Osteoblast (primary cell): ENCODE measurements at places on chromosomes 2 and 18.

DNA sequence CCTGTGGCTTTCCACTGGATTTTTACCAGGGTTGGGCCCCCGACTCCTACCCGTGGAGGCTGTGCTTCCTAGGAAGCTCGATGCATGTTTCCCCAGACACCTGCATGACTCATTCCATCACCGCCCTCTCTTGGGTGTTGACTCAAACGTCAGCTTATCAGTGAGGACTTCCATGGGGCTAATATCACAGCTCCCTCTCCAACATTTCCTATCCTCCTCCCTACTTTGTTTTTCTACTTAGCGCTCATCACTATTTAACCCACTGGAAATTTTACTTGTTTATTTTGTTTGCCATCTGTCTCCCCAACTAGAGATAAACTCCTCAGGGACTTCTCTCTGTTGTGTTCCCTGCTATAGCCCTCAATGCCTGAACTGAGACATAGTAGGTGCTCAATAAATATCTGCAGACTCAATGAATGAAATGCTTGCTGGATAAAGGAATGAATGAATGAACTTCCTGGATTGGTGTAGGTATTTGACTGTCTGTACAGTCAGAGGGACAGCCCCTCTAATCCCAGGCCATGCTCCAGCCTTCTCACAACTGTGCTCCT is 89.7 kb upstream of the MSH2 start:
- DNase-seq: no peak

DNA sequence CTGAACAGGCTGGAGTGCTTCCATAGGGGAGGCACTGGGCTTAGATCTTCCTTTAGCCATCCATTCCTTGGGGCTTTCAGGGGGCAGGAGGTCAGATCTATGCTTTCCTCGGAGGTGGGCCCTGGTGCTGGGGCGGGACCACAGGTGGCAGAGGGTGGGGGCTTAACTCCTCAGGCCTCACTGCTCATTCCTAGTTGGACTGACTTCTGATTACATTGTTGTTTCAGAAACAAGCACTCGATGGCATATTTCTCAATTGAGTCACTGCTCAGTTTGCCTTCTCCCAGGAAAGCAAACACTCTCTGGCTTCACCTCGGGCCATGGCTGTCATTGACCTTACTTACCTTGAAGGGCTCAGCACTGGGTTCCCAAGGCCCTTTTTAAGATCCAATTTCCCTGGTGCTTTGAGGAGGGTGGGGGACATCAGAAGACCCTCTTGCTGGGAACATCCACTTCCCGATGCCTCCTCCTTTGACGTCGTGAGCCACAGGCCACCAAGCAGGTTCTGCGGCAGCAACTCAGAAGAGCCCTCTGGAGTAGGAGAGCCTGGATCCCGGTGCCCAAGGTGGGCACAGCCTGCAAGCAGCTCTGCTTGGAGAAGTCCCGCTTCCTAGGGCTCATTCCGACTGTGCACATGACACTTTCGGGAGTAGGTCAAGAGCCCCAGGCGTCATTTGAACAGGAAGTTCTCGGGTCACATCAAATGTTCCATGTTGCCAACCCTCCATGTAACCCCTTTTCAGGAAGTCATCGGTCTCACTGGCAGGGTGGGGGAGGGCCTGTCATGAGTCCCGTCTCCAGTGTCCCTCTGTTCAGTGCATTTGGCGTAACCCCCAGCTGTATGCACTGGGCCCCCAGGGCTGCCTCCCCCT is 40.6 kb downstream of the SDC1 start:
- DNase-seq: peak; percentile 97

DNA sequence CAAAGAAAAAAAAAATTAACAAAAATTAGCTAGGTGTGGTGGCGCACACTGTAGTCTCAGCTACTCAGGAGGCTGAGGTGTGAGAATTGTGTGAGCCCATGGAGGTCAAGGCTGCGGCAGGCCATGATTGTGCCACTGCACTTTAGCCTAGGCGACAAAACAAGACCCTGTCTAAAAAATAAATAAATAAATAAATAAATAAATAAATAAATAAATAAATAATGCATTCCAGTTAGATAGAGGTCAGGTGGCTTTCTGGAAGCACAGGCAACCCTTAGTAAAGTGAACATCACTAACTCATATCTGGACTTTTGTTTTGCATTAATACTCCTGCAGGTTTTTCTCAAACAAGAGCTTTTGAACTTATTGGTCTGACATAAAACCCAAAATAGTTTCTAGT is 206.8 kb downstream of the L3MBTL4 start:
- DNase-seq: no peak

GRCh38 chr2:230269715-230270114 is 44.2 kb downstream of the SP140 start:
- no peak for DNase-seq

- DNase-seq: no peak
Measured at GRCh38 chr2:148702475-148702874, 57.9 kb downstream of the EPC2 start.

- no peak for DNase-seq
Measured at GRCh38 chr2:56473524-56473923, 289.7 kb downstream of the CCDC85A start.

- no peak for DNase-seq
Measured at GRCh38 chr2:176763851-176764404, 448.7 kb upstream of the HNRNPA3 start.

GRCh38 chr2:34121076-34121475 is 522.0 kb upstream of the FAM98A start:
- DNase-seq: no peak

- DNase-seq: no peak
Measured at GRCh38 chr2:148582679-148583511, 61.7 kb upstream of the EPC2 start.

DNA sequence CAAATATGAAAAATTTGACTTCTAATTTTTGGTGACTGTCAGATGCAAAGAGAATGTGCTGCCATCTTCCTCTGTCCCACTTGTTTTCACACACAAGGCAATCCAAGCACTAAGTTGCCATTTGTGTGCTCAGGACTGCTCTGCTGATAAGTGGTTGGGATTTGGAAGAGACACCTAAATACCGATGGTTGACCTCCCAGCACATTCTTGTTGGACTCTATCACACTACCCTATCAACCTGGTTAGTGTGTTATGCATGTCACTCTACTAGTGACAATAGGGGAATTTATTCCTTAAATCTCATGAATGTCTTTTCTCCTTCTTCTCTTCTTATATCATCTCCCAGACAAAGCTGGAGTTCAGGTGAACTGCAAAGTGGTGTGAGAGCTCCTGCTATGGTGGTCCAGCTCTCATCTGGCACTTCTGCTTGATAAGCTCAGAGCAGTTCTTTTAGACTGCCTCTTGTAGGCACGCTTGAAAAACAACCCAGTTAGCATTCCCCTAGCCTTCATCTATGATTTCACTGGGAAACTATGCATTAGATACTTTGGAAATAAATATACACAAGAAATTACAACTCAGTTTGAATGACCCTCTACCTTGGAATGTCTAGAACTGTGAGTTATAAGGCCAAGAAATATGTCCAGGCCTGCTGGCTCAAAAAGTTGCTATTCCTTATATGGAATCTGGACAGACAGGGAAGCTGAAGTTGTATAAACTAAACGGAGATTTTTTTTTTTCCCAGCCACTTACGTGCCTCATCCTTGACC is 404.8 kb downstream of the MEIS1 start:
- no peak for DNase-seq

DNA sequence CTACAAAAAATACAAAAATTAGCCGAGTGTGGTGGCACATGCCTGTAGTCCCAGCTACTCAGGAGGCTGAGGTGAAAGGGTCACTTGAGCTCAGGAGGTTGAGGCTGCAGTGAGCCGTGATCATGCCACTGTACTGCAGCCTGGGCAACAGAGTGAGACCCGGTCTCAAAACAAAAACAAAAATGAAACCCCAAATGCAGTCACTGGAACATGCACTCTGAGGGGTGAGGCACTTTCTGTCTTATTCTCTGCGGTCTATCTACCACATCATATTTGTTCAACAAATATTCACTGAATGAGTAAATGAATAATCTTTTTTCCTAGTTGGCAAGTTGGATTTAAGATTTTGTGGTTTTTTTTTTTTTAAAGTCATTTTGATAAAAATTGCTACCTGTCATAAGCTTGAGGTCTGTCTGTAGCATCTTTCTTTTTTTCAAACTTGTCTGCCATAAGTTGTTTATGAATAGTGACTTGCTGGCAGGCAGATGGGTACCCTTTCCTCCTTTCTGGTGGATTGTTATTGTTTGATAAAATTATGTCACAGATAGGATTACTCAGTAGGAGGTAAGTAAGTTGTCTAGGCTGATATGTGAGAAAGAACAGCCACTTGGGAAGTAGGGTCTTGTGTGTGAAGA is 11.8 kb downstream of the CHRNA1 start:
- DNase-seq: no peak

DNA sequence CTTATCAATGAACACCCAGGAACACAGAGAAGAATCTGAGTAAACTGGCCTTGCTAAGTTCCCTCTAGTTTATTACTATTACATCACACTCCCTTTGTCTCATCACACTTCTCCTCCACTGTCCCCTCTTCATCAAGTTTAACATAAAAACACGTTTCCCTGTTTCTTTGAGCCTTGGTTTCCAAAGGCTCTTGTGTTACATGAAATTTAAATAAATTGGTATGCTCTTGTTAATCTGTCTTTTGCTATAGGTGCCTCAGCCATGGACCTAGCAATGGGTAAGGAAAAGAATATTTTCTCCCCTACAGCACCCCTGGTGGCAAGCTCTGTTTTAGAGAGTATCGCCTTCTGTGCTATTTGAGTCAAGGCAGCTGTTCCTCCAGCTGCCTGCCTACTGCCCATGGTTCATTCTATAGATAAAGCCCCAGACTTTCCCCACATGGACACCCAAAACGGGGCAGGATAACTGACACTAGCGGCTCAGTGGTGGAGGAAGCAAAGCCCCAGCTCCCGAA is 31.8 kb downstream of the TGIF1 start:
- DNase-seq: peak; percentile 35

DNA sequence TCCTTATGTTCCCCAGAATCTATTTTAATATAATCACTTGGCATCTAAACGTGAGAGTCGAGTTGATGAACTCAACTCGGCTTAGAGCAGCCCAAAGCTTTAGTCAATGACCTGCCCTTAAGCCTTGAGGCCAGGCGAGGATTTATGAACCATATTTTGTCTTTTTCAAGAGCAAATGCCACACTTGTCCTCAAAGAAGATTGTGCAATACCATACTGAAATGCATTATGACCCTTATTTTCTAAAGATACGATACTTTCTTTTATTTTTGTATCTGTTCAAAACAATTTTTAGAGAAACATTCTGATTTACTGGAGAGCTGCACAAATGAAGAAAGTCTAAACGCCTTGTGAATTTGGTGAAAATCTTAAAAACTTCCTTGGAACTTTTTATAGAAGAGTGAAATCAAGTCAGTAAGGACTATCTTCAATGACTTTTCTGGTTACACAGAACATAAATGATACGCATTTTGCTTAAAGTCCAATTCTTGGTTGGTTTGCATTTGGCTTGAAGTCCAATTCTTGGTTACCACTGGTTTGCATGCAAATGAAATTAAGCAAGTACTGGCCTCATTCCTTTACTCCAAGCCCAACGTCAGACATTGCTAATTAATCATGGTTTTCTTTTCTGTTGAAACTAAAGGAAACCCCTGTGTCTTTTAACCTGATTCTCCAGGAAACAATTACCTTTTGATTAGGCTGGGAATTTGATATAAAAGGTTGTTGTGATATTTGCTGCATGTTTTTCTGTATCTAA is 105.8 kb upstream of the CAVIN2 start:
- DNase-seq: no peak

DNA sequence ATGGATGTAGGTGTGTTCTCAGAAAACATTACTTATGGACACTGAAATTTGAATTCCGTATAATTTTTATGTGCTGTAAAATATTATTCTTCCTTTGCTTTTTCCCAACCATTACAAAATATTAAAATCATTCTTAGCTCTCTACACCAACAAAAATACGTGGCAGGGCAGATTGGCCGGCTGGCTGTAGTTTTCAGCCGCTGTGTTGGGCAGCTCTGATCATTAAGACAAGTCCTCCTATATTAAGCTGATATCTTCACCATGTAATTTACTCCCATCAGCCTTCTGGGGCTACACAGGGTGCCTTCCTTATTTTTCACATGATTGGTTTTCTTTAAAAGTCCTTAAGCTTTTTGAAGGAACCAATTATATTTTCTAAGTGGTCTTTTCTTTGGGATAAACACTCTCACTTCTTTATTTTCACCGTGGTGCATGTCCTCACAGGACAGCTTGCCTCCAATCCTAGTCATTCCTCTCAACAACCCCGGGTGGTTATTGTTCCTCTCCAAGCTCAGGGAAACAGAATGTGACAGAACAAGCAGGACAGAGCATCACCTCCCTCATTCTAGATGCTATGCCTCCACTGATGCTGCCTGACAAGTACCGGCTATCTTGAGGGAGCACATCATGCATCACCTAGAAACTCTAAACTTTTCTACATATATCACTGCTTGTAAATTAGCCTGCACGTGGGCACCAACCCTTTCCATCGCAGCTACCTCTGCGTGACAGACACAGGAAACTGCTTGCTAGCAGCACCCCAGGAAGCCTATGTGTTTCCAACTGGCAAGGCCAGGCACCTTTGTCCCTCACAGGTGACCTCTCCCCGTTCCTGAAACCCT is 362.3 kb downstream of the MYCN start:
- no peak for DNase-seq

DNA sequence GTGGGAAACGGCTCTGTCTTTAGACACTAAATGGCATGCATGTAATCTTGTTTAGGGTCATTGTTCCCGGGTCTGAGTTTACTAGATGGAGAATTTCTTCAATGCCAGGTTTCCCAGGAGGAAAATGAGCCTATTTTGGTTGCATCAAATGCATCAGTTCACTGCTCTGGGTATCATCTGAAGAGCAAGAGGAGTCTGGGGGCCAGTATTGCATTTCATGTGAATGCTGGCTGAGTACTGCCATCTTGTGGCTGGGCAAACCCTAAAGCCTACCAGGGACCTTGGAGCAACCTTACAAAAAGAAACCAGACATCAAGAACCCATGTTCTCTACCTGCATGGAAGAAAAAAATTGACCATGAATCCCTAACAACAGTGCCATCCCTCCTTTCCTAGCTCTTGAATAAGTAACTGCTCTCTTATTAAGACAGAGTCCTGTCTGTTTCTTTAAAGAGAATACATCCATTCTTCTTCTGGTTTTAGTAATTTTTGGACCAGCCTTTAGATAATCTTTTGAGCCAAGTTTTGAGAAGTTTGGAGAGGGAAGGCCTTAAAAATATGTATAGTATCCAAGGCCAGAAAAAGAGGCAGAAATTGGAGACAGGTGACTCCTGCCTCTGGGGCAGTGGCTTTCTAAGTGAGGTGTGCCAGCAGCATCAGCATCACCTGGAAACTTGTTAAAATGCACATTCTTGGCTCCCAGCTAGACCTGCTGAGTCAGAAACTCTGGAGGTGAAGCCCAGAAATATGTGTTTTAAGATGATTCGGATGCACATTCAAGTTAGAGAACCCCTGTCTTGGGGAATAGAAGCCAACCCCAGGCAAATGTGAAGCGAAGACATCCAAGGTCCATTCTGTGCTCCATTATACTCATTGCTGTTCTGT is 261.0 kb upstream of the CXCR4 start:
- DNase-seq: no peak
